ENCODE measurements at places on chromosomes 1 and 21.
A peak's percentile ranks its signal among the peaks of the same experiment; 100 is the strongest.

GRCh38 chr1:169585181-169585580, 1.1 kb downstream of the F5 start:
- DNase-seq, result no peak

- DNase-seq, result no peak
Measured at GRCh38 chr1:2315674-2316450, 75.5 kb downstream of the MORN1 start.

GRCh38 chr1:167273027-167273800, 52.5 kb downstream of the POU2F1 start:
- DNase-seq, result no peak

- DNase-seq, result no peak
Measured at GRCh38 chr1:192756314-192756713, 52.5 kb upstream of the RGS2 start.

- DNase-seq, result no peak
Measured at GRCh38 chr1:185610954-185611353, 123.2 kb upstream of the HMCN1 start.

- no peak for DNase-seq
Measured at GRCh38 chr21:42843056-42843455, 36.3 kb downstream of the WDR4 start.

GRCh38 chr1:193185901-193186731, at the start of gene B3GALT2:
Gene B3GALT2 (minus strand): TSS chr1:193186613. CDS start chr1:193181562, 5,051 bp downstream.
- no peak for DNase-seq

DNA sequence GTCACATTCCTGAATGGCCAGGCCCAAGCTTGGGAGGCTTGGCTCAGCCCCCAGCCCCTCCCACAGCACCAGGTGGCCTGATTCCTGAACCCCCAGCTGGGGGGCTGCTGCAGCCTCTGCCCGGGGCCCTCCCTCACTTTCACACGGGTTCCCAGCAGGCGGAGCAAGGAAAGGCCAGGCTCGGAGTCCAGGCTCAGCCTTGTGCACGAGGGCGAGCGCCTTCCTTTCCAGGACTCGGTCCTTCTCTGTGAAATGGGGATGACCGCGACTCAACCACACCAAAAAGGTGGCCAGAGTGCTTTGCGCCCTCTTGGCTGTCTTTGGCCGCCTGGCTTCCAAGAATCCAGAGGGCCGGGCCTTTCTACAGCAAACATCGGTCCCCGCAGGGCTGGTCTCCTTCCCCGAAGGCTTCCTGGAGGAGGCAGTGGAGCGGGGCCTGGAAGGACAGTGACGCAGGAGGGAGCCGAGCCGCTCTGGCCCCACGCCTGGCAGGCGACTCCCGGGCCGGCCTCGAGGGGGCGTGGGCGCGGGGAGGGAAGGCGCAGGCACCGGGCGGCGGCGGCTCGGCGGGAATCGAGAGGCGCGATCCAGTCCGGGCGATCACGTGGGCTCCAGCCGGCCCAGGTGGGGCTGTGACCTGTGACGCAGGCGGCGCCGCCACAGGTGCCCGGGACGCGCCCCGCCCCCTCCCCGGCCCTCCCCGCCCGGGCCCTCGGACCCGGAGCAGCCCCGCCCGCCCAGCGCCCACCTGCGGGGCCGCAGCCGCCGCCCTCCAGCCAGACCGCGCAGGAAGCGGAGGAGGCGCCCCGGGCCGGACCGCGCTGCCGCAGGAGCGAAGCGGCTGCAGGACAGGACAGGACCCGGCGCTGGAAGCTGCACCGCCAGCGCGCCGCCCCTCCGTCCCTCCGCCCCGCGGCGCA, at the start of gene ARHGEF16:
Gene ARHGEF16 (plus strand): TSS at position 775 of the 920 bp plus-strand sequence. CDS start 8,420 bp downstream, outside the sequence.
- peak; percentile 21 for DNase-seq

DNA sequence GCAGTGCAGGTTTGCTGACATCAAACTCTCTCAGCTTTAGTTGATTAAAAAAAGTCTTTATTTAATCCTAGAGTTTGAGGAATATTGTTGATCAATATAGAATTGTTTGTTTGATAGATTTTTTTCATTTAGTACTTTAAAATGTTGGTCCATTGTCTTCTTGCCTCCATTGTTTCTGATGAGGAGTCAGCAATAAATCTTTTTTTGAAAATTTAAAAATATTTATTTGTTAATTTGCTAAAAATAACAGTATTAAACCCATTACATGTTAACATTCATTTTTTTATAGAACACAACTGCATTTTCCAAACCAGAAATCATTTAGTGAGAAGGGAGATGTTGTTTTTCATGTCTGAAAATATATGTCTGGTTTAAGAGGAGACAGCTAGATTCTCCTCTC, 173.8 kb upstream of the USP24 start:
- no peak for DNase-seq

DNA sequence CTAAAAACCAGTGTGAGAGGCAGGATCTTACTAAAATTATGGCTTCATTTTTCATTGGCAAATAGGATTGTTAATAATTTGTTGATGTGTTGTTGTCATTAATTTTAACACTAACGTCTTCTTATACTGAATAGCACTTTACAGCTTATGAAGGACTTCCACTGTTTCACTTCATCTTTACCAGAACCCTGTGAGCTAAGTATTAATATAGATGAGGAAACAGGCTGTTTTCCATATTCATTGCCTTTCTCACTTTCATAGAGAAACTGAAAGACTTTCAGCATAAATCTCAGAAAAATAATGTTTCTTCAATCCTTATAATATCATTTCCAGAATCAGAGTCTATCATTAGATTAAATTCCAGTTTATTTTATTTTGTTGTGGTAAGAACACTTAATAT, 8.5 kb downstream of the MAP10 start:
- no peak for DNase-seq

DNA sequence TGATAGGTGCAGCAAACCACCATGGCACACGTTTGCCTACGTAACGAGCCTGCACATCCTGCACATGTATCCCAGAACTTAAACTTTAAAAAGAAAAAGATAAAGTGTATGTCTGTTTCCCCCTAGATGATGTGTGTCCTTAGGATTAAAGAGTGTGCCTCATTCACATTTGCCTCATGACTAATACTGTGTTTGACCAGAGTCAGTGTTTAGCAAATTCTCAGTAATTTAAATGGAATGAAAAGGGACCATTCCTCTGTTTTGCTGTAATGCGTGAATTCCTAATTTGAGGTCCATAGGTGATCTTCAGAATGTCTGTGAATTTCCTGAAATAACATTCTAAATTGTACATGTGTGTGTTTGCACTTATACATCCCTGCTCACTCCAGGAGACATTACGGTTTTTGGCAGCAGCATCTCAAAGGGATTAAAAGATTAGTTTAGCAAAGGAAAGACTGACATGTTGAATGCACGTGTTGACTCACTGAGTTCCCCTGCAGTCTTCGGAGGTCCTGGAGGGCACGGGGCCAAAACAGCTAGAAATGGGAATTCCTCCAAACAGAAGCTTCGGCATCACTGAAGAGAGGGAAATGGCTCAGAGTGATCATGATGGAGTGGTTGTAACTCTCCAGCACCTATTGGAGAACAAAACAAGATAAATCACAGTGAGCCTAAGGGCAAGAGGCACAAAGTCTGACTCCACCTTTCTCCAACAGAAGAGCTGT, 19.1 kb upstream of the SLC35F3 start:
- no peak for DNase-seq

- DNase-seq, result no peak
Measured at GRCh38 chr1:227273557-227273956, 44.7 kb downstream of the CDC42BPA start.

GRCh38 chr1:38605063-38605462, 254.5 kb downstream of the RRAGC start:
- DNase-seq, result no peak

DNA sequence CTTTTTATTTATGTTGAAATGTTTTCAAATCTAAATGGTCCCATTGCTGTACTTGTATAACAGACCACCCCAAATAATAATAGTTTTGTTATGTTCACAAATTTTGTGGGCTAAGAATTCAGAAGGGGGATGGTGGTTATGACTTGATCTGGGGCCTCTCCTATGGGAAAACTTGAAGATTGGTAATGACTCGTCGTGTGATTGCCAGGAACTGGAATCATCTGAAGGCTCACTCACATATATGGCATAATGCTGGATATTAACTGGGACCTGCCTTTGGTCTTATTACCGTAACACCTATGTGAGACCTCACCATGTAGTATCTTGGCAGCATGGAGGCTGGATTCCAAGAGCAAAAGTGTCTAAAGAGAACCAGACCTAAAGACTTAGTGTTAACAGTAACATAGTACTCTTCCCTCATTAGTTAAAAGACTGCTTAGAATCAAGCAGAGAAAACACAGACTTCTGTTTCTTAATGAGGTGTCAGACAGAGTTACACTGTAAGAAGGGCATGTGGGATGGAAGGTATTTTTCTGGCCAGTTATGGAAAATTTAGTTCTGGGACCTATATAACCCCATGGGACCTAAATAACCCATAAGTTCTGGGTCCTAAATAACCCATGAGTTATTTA, 11.9 kb downstream of the LYPLAL1 start:
- DNase-seq, result no peak

Data from stimulated activated CD4-positive, alpha-beta T cell treated with anti-CD3 and anti-CD28 coated beads, Interleukin-1b, Interleukin-23, amount 100 ng/mL, for 4 hours (primary cell).